ENCODE measurements at places on chromosomes 2 and 18.

DNA sequence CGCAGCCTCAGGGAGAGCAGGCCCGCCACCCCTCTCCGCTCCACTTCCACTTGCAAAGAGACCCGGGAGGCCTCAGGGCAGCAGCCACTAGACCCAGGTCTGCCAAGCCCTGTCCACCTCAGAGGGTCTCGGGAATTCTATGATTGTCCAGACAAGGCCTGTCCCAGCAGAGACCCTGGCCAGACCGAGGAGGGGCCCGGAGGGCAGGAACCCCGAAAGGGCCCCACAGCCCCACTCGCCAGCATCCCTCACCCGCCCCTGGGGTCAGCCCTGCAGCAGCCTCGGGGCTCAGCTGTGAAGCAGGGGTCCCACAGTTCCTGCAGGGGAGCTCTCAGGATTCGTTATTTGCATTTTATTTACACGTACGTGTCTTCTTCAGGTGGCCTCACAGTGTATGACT is 269.5 kb downstream of the EIPR1 start:
- no peak for DNase-seq

DNA sequence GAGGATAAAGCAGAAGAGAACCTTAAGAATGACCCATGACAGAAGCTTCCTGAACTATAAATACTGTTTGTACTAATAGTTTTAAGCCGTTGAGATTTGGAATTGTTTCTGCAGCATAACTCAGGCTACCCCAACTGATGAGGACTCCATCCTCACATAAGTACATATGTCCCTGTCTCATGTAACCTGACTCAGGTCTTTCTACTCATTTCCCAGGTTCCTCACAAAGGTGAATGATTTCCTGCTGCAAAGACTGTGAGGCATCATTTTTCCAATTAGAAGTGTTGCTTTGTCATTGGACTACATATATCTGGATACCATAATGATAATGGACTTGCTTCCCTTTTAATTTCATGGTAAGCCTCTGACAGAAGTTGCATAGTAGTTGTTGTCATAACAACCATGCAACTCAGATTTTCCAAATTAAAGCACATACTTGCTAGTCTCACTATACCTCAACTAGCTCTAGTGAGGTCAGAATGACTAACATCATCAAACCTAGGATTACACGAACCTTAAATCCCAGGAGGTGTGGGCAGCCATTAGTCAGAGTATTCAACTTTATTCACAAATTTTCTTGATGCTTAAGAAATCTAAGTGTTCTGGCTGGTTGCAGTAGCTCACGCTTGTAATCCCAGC is 38.0 kb upstream of the NEDD4L start:
- no peak for DNase-seq

DNA sequence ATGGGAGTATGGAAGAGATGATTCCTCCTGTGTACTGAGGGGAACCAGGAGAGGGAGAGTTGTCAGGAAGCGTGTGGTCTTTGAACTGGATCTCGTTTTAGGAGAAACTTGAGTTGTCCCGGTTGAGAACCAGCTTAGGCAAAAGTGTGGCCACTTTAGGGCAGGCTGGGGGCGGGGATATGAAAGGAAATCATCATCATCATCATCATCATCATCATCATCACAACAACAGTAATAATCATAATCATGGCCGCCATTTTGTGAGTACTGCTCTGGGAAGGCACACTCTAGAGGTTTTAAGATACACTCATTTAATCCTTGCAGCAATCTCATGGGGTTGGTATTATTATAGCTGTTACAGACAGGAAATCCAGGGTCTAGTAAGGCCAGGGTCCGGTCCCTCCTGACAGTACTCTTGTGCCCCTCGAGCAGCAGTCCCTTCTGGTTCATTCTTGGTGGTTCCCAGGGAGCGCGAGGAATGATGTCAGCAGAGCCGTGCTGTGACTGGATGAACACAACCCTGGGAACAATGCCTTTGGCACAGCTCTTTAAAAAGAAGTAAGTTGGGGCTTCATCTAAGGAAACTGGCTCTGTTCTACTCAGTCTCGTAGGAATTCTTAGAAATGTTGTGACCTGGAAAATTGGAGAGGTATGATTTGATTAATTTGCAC is 33.8 kb downstream of the PARD3B start:
- DNase-seq: no peak

DNA sequence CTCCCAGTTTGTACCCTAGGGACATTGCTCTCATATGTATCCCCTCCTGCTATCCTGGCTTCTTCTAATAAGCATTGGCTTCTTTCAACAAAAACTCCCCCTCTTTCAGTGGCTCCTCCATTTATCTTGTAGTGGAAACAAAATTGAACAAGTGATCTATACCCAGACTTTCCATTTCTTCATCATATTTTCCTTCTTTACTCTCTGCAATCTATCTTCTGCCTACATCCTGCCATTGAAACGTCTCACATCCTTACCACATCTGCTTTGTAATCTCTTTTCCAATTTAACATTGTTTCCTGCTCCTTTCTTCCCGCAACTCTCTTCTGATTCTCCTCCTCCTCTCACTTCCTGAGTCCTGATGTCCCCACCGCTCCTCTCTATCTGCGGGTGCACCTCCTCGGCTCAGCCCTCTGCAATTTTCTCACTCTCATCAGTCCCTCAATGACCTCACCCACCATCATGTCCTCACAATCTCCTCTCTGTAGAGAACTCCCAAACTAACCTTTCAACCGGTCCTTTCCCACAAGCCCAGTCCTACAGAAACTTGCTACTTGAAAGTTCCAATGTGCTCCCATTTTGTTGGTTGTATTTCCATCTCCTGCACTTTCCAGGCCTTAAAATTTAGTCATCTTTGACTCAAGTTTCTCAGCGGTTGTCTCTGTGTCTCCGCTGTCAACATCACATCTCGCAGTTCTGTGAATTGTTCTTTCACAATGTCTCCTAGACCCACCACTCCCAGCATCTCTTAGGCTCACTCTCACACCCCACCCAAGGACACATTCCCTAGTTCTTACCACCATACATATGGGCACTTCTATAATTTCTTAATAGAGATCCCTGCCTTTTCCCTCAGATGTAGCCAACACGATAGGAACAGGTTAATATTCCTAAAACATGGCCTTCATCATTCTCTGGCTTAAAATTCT is 24.0 kb downstream of the MAP3K19 start:
- no peak for DNase-seq

DNA sequence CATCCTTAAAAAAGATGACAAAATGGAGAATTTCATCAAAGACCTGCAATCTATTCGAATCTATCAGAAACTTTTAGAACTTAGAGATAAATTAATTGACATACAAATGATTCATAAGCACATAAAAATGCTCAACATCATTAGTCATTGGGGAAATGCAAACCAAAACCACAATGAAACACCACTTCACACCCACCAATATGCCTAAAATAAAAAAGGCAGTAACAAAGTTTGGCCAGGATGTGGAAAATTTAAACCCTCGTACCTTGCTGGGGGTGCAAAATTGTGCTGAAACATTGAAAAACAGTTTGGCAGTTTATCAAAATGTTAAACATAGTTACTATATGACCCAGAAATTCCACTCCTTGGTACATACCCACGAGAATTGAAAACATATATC is 11.5 kb upstream of the EIF2AK3 start:
- no peak for DNase-seq
